ENCODE measurements at places on chromosomes 5 and 9. TPM values are rescaled to one million over a fixed set of nuclear protein-coding genes. Genes with fewer than 3 reads are reported as not detected.

The ZNF367 gene
- 4.3 TPM for polyA plus RNA-seq

The DNAH5 gene
- 0.25 TPM for polyA plus RNA-seq

The ENG gene
- 48.2 TPM for polyA plus RNA-seq

The NSG2 gene
- polyA plus RNA-seq, result 0.41 TPM

GRCh38 chr5:59665086-59665831 is 228.3 kb downstream of the PDE4D start:
- DNase-seq, result no peak
